ENCODE measurements at places on chromosomes 4 and X.

GRCh38 chr4:151460434-151460833, 51.5 kb downstream of the FHIP1A start:
- DNase-seq: no peak

GRCh38 chrX:39017716-39018115, 216.5 kb downstream of the MID1IP1 start:
- DNase-seq: no peak

- no peak for DNase-seq
These were observed 98.1 kb upstream of the JADE1 start for GRCh38 chr4:128711361-128711760.

DNA sequence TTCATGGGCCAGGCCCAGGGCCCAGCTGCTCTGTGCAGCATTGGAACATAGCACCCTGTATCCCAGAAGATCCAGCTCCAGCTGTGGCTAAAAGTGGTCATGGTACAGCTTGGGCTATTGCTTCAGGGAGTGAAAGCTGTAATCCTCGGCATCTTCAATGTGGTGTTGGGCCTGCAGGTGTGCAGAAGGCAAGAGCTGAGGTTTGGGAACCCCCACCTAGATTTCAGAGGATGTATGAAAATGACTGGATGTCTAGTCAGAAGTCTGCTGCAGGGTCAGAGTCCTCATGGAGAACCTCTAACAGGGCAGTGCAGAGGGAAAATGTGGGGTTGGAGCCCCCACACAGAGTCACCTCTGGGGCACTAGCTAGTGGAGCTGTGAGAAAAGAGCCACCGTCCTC, 341.7 kb downstream of the PPP3CA start:
- DNase-seq: no peak

DNA sequence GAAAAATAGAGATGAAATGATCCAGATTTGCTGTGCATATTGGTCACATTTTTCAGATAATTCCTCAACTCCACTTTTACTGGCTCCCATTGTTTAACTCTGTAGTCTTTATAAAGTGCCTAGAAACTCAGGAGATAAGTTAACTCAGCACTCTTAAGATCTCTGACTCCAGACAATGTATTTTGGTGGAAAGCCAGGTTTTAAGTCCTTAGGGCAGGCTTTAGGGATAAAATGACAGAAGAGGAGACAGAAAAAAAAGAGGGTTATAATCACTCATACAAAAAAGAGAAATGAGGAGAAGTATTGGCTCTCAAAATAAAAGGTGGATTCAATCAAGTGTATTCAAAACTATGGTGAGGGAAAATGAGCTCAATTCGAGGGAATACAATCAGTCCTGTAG, 674.8 kb upstream of the INTU start:
- DNase-seq: no peak

DNA sequence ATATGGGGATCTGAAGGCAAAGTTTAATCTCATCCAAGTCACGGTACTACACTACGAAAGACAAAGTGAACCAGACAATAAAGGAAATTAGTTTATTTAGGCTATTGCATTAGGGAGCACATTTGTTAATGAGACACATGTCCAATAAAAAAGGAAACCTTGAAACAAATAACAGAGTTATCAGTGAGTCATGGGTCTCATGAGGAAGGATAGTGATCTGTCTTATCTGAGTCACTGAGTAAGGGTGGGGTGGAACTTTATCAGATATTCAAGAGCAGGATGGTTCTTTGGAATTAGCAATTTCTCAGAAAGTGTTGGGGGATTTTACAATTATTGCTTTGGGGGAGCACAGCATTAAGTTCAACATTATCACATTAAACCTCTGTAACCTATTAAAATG, 188.9 kb upstream of the IL1RAPL1 start:
- DNase-seq: no peak

- no peak for DNase-seq
These were observed 6.8 kb upstream of the SASH3 start for GRCh38 chrX:129772796-129773431.

GRCh38 chrX:39299615-39300014, 498.4 kb downstream of the MID1IP1 start:
- no peak for DNase-seq

- no peak for DNase-seq
These were observed 728.7 kb upstream of the SLIT2 start for GRCh38 chr4:19522966-19523365.

DNA sequence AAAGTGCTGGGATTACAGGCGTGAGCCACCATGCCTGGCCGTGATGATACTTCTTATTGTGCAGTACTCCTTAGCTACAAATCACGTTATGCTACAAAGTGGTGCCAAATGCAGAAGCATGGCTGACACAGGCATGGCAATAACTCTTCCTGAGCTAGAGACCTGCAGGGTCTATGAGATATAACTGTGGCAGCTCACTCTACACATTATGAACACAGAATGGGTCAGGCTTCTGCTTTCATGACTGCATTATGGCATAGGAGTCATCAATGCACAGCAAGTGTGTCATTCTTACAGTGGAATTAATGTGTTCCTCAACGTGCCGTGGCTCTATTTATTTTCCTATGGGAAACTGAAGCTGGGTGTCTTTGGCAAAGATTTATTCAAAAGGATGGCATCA, 64.5 kb downstream of the UGT8 start:
- DNase-seq: no peak

DNA sequence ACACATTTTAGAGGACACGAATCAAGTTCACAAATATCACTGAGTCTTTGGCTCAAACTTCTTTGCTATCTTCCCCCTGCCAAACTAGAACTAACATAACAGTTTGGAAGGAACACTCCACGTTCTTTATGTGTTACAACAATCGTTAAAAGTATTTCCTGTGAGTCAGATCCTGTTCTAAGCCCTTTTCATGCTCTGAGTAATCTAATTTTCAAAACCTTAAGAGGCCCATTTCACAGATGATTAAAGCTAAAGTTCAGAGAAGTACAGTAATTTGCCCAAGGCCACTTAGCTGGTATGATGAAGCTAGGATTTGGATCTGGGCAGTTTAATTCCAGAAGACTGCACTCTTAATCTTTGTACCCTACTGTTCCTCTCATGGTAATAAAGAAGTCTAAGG, 854.4 kb upstream of the INTU start:
- no peak for DNase-seq

DNA sequence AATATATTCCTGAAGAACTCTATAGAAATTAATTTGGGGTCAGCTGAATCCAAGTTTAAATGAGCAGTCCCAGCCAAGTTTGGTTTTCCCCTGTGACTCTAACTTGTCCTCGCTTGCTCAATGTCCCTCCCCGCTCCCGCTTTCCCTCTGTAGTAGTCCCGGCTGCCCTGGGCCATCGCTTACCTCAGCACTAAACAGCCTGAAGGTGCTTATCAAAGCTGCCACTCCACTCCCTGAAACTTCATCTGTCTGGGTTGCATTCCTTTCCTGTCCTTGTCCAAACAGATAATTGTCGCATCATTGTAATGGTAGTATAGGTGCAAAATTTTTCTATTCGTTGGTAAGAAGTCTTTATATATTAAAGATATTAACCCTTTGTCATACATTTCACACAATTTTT, 12.8 kb downstream of the SLC25A43 start:
- no peak for DNase-seq

DNA sequence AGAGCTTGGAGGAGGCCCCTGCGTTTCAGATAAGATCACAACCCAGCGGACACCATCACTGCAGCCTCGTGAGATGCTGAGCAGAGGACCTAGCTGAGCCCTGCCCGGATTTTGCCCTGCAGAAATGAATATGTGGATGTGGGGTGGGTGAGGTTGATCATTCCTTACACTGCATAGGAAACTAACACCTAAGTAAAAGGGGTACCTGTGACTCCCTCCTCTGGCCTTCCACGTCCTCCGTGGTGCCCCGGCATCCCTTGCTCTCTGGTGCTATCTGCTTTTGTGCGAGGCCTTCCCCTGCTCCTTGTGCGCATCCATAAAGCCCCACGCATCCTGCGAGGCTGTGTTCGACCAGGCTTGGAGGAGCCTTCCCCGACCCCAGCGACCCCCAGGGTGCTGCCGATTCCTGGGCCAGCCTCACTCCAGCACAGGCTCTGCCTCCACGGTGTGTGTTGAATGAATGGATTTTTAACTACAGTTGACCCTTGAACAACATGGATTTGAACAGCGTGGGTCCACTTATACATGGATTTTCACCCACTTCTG, 25.6 kb upstream of the GPR78 start:
- no peak for DNase-seq
